ENCODE measurements at places on chromosomes 16 and 17.

DNA sequence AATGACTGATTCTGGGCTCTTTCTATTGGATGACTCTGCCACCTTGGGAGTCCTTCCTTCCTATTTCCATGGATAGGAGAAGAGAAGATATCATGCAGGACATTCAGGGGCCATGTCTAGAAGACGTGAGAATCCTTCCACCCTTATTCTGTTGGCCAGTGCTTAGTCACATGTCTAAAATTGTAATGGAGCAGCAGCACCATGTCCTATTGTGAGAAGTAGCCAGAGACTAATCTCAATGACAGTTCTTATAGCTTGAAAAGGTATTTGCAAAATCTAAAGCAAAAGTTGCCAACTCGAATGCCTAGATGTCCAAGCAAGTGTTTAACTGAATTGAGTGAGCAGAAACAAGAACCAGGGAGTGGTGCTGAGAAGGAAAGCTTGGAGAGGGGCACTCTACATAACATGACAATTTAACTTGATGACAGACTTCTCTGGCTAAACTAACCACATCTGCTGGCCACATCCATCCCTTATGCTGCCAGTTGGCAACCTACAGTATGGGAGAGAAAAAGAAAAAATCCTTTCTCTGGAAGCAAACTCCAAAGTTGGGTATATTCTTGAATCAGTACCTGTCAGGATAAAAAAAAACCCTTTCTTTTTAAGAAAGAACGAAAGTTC lies 225.7 kb downstream of the CDH13 start:
- DNase-seq = no peak

DNA sequence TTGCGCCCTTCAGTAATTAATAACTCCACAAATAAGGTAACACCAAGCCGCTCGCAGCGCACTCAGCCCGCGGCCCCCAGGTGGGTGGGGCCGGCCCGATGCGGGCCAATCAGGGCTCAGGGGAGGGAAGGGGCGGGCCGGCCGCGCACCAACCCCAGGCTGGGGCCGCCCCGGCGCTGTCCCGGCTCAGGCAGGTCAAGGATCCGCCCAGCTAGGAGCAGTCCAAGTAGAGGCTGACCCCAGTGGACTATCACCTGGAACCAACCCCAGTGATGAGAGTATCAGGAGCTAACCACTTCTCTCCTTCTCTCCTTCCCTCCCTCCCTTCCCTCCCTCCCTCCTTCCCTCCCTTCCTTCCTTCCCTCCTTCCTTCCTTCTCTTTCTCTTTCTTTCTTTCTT lies 110.8 kb downstream of the C16orf78 start:
- no peak for DNase-seq

DNA sequence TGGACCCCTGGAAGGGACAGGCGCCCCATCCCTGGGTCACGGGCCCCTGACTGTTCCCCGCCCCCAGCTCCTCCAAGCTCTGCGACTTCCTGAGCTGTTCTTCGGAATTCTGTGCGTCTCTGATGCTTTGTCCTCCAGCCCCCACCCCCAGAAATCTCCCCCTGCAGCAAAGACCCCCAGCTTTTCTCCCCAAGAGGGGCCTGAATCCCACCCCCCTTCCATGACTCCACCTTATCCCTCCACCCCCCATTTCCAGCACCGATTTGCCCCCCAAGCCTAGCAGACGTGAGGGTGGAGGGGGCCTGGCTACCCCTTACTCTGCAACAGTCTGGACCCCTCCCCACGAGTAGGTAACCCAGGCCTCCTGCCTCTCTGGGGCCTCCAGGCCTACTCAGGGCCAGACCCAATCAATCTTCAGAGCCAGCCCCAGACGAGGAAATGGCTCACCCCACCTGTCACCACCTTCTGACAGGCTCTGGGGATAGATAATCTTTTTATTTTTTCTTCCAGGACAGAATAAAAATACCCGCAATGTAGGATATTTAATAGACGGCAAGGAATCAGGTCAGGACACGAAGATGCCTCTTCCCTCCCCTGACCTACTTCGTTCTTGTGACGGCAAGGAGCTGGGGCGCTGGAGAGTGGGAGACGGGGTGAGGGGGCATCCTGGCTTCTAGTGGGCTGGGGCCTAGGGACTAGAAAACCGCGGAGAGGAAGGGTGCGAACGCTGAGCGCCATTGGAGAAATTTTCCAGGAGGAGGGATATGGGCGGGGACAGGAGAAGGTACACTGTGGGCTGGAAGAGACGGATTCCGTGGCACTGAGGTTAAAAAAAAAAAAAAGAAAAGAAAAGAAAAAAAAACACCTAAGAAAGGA lies 744 bp upstream of the PLXDC1 start:
- DNase-seq = no peak

GRCh38 chr16:55571191-55571897 lies 4.9 kb downstream of the CAPNS2 start:
- DNase-seq = no peak

DNA sequence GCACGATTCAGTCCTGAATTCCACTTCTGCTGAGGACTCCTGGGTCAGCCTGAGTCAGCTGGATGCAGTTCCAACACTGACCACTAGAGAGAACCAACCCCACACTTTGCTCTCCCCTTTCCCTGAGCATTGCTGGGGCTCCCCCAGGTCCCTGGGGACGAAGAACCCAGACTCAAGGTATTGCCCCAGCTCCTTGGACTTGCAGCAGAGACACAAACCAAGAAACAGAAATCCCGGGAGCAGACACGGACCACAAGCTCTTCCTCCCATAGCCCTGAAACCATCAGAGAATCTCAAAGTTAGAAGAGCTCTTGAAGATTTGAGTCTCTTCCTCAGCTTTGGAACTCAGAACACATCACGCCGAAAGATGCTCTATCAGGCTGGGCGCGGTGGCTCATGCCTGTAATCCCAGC lies 678 bp upstream of the GH1 start:
- peak; percentile 44 for DNase-seq

DNA sequence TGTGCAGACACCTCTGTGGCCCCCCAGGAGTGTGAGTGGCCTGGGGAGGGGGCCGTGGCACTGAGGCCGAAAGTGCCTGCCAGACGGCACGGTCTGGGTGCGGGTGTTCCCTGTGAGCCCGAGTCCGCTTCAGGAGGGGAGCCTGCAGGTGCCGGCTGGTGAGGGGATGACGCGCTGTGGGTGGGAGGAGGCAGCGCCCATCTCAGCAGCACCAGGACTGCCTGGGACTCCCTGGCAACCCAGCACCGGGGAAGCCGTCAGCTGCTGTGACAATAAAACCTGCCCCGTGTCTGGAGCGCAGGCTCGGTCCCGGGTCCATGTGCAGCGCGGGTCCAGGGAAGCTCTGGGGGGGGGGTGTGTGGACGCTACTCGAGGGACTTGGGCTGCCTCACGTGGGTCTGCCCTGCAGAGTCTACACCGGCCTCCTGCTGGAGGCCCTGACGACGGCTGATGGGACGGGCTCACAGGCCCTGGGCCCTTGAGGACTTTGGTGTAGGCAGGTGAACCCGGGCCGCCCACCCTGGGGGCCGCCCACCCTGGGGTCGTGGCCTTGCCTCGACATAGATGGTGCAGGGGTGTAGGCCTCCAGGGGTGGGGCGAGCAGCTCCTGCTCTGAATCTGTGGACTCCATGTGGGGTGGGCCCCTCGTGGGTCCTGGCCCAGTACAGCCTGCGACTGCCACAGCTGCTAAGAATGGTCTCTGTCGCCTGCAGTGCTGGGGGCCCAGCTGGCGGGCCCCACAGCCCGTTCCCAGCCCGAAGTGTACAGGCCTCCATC lies 5.9 kb upstream of the RAB40C start:
- DNase-seq = no peak

DNA sequence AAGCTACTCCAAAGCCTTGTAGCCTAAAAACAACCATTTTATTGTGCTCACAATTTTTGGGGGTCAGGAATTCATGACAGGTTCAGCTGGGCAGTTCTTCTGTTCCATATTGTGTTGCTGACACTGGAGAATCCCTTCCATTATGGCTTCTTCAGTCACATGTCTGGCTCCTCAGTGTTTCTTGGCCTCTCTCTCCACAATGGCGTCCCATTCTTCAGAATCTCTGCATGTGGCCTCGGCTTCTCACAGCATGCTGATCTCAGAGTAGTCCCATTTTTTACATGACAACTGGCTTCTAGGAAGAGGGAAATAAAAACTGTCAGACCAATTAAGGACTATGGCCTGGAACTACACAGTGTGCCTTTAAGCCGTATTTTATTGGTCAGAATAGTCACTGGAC lies 49.7 kb downstream of the NF1 start:
- no peak for DNase-seq

- no peak for DNase-seq
These were observed 167.7 kb upstream of the WSCD1 start for GRCh38 chr17:5902181-5903140.

- no peak for DNase-seq
These were observed 126.2 kb upstream of the RPL38 start for GRCh38 chr17:74077231-74077630.

- no peak for DNase-seq
These were observed 540 bp upstream of the ACLY start for GRCh38 chr17:41919165-41919817.

GRCh38 chr17:6365200-6365943 lies 69.5 kb downstream of the AIPL1 start:
- DNase-seq = no peak

GRCh38 chr16:67017810-67018488 lies 11.0 kb upstream of the CBFB start:
- peak; percentile 70 for DNase-seq

DNA sequence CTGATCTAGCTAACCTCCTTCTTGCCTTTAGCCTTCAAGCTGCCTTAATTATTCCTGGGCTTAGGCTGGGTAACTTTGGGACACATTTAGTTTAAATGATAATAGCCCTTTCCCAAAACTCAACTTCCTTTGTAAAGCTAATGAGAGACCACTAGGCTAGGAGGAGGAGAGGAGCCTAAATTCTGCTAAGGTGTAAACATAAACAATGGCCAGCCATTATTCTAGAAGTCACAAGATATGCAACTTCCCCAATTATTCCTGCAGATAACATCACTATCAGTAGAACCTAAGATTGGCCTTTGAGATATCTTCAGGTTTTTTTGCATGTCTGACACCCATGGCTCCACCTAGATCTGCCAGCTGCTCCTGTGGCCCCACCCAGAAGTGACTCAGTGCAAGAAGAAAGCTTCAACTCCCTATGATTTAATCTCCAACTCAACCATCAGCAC lies 131.2 kb upstream of the FAM20A start:
- DNase-seq = no peak

GRCh38 chr16:19239511-19240155 lies 45.9 kb upstream of the CLEC19A start:
- no peak for DNase-seq

GRCh38 chr17:42629411-42630009 lies 20.0 kb downstream of the TUBG1 start:
- DNase-seq = no peak

- DNase-seq = no peak
These were observed 27.2 kb upstream of the CCL22 start for GRCh38 chr16:57331355-57331754.

Data from activated CD4-positive, CD25-positive, alpha-beta regulatory T cell treated with anti-CD3 and anti-CD28 coated beads, Interleukin-2, amount 50 U/mL, for 16 hours (primary cell).